ENCODE measurements at places on chromosomes 12 and 14.
A peak's percentile ranks its signal among the peaks of the same experiment; 100 is the strongest.

GRCh38 chr14:104374718-104375080 is 204.9 kb upstream of the C14orf180 start:
- no peak for DNase-seq

GRCh38 chr12:55955800-55956508 is 9.9 kb downstream of the PMEL start:
- peak; percentile 61 for DNase-seq

- peak; percentile 61 for DNase-seq
Observed at GRCh38 chr12:77734214-77734883, 96.3 kb upstream of the NAV3 start.

DNA sequence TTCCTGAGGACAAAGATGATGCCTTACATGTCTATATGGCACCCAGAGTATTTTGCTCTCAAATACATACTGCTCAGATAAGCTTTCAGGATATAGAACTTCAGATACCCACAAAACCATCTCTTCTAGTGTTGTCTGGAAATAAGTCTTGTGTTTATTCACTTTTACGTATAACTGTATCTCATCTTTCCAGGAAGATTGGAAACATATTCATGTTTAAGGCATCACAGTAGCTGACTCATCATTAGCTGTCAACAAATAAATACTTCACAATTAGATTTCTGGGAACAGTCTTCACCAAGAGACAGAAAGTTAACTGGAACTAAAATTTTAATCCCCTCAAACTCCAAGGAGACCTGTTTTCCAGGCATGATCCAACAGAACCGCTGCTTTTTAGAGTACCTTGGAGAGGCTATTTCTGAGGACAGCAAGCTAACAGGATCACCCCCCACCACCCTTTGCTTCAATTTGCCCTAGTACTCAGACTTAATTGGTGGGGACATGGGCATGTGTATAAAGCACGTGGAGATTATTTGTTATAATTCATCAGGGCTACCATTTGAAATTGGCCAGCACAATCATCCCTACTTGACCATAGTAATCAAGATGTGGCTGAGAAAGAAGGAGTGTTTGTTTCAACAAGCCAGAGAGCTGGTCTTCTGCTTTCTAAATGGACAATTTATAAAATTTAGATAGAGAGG is 129.3 kb upstream of the HIF1A start:
- no peak for DNase-seq

DNA sequence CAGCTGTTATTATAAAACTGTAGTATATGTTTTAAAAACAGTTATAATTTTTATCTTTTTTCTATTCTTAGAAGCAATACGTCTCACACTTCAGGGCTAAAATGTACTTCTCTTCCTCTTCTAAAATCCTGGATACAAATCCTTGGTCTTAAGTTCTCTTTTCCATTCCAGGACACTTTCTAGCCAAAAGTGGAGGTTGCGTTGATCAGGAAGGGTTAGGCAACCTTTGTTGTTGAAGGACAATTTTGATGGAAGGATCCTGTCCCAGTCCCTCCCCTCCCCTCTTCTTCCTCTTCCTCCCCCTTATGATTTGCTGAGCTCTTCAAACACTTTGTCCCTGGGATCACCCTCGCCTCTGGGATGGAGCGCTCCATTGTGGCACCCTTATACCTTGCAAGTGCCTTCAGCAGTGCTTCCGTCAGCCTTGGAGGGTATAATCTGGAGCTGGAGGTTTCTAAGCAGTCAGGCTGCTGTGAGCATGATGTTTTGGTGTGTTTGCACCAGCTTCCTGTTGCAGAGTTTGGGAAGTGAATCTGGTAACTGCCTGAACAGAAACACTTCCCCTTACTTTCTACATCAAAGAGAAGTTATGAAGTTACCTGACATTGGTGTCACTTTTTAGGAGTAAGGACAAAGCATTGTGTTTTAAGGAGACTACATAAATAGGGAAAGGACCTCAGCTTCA is 87.4 kb upstream of the SLC38A2 start:
- DNase-seq = no peak

- no peak for DNase-seq
Observed at GRCh38 chr14:31457665-31458659, 656 bp upstream of the DTD2 start.

DNA sequence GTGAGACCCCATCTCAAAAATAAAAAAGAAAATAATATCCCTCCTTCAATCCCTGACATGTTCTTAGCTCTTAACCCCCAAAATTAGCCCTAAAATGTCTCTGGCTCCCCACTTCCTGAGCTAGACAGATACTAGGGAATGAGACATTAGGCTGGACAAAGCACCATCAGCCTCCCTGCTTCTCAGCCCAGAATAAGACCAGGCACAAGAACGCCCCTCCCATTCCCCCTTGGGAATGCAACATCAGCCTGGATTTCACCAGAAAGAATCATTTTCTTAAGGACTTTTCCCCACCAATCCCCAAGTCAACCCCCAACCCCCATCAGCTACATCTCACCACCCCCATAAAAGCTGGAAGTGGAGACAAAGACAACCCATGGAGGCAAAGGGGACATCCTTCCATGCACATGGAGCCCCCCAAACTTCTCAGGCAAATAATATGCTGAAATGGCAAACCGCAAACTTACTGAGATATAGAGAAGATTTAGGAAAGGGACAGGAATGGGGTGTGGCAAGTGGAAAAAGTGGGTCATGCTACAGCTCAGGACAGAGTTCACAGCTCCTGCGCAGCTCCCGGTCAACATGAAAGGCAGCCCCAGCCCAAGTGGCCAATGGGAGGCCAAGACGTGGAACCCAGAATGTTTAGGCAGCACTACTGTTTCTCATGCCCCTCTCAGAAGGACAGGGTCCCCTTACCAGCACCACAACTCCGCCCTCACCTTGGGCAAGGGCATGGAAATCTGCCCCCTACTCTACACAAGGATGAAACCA is 2.7 kb downstream of the CHD4 start:
- peak; percentile 71 for DNase-seq

DNA sequence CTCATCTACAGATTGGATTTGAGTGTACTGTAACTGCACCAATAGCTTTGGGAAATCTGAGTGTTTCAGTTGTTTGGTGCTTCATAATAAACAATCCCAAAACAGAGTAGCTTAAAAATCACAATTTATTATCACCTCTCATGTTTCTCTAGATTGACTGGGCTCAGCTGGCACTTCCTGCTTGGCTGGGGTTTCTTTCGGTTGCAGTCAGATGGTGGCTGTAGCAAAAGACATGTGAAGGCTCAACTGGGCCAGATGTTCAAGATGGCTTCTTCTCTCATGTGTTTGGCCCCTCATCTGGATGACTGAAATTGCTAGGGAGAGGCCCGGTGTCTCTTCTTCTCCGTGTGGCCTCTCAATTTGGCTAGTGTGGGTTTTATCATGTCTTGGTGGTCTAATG is 12.1 kb upstream of the BMP4 start:
- DNase-seq = no peak

- no peak for DNase-seq
Observed at GRCh38 chr12:115691123-115691522, 586.4 kb downstream of the MED13L start.

GRCh38 chr12:24864796-24865125 is 84.1 kb downstream of the BCAT1 start:
- DNase-seq = no peak

Data from adrenal gland (tissue), 19 donors.